Cerebellar nuclear complex (tissue), 1 donor: ENCODE measurements at places on chromosomes 11 and 22.

DNA sequence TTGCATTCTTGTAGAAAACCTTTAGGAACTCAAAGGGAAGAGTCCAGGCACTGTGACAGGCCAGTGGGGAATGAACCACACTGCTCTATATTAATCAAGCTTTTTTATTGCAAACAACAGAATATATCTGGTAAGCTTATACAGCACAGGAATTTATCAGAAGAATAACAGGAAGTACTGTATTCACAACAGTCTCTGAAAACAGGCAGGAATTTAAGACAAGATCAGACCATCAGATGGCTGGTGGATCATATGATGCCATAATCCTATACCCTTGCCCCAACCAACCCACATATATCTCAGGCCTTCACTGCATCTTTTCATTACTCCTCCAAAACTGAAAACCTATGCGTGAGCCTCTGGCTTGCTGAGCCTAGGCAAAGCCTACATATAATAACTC is 1.0 kb upstream of the HTATIP2 start:
- no peak for DNase-seq

- no peak for DNase-seq
These were observed 224.2 kb downstream of the CEP164 start for GRCh38 chr11:117551761-117552343.

GRCh38 chr11:86150847-86151173 is 81.9 kb upstream of the PICALM start:
- DNase-seq: no peak

DNA sequence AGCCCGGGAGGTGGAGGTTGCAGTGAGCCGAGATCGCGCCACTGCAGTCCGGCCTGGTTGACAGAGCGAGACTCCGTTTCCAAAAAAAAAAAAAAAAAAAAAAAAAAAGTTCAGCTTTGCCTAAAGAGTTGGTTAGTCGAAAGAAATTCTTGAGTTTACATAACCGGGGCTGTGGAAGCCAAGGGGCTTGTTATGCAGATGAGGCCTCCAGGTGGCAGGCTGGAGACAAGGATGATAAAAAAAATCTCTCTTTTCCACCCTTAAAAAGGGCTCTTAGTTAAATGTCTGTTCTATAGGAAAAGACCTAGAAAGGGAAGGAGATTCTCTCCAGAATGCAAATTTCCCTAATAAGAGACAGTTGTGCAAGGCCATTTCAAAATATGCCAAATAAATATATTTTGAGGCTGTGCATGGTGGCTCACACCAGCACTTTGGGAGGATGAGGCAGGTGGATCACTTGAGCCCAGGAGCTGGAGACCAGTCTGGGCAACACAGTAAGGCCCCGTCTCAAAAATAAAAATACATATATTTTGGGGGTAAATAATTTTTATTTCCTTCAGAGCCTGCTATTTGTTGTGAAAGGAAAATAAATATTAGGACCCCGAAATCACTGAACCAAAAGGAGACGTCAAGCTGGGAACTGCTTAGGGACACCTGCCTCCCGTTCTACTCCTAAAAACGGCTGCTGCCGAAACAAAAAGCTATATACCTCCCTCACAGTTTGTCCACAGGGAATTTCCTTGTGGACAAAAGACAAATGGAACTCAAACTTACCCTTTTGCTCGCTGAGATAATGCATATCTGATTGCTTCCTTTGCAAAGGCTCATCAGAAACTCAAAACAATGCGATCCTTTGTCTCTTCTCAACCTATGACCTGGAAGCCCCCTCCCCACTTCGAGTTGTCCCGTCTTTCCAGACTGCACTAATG is 2.4 kb upstream of the IFITM2 start:
- DNase-seq: no peak

GRCh38 chr22:29700900-29701154 is 19.0 kb upstream of the CABP7 start:
- DNase-seq: no peak
